Activated T-cell treated with anti-CD3 and anti-CD28 coated beads, Interleukin-2, amount 50 U/mL, for 48 hours (primary cell): ENCODE measurements at places on chromosomes 3 and 15.
A peak's percentile ranks its signal among the peaks of the same experiment; 100 is the strongest.

GRCh38 chr3:107241217-107241616 lies 136.0 kb upstream of the CCDC54 start:
- DNase-seq = peak; percentile 33

GRCh38 chr3:128933213-128933921 lies 53.9 kb downstream of the ACAD9 start:
- no peak for DNase-seq

DNA sequence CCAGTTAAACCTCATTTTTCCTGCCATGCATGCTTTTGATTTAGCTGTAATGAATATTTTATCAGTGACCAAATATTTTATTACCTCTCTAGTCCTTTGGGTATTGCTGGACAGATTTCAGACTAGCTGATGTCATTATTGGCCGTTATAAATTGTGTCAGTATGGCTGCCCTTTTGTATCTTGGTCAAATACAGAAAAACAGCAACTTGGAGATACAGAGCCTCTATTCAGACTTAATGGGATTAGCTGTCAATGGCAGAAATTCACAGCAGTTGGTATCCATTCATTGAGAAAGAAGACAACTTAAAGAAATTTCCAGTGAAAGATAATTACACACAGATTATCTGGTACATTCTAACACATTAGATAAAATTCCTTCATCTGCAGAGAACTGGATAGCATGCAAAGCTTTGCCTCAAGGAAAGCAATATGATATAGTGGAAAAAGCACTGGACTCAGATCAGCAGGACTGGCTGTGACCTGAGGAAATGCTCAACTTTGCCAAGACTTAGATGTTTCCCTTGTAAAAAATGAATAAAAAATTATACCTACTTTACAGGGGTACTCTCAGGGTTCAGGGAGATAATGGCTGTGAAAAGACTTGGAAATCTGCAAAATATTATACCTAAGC lies 20.8 kb downstream of the COL6A6 start:
- DNase-seq = no peak

GRCh38 chr3:129435367-129435766 lies 4.4 kb downstream of the MBD4 start:
- DNase-seq = no peak

DNA sequence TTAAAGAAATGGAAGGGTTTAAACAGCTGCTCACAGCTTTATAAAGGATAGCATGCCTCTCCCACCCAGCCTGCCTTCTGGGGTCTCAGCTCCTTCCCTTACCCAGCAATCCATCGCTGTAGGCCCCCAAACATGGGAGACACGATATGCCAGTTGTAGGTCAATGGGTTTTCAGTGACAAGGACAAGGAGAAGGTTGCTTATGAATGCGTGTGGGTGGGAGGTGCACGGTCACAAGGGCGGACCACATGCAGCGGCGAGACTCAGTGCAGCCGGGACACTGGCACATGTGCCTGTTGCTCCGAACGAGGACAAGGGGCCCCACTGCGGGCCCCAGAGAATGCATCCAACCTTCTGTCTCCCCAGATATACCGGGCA lies 67.0 kb downstream of the MGLL start:
- DNase-seq = no peak

- DNase-seq = no peak
Observed at GRCh38 chr15:48989170-48989569, 25.5 kb upstream of the SHC4 start.

- DNase-seq = no peak
Observed at GRCh38 chr3:156010829-156011228, 109.5 kb upstream of the KCNAB1 start.

- DNase-seq = no peak
Observed at GRCh38 chr3:58497097-58497496, 5.2 kb downstream of the KCTD6 start.

DNA sequence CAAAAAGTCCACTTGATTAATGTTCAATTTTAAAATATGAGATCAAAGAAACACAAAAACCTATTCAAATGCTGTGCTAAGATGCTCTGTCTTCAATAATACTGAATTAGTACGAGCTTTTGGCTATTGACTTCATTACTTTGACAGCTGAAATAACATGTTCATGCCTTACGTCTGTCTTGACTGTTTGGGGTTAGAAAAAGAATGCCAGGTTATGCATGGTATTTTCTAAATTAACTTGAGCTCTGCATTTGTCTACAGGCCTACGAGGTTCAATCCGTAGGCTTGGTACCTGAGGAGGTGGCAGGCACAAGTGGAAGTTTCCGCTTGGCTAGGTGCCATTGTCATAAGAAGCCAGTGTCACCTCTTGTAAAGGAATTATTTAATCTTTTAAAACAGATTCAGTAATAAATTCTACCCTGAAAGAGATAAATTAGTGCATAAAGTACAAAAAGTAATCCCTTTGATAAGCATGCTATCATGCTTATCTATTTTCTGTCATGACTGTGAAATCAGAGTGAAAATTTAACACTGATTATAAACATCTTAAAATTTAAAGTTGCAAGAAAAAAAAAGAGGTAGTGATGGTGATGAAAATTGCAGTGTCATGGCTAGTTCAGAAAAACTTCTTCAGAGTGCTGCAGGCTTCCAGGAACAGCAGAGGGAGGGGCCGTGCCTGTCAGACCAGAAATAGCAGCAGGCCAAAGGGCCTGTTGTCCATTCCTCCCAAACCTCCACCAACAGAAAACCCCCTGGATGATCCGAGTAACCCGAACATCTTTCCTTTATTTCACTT lies 115.7 kb downstream of the ARRDC4 start:
- no peak for DNase-seq
